GM12864 (cell line): ENCODE measurements at places on chromosomes 6 and 20.

DNA sequence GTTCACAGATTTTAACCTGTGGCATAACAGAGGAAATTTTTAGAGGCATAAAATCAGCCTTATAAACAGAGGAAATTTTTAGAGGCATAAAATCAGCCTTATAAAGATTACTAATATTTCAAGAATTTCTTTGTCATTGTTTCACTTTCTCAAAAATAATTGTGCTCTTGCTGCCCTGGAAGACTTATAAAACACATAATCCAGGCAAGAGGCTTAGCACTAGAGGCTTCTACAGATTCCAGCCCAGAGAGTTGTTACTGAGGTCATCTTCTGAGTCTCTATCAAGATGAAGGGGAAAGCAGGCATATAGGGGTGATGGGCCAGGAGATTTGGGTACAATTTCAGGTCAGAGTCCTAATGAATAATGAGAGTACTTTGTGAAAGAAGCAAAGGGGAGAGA lies 85.7 kb downstream of the RFPL4B start:
- DNase-seq = no peak

DNA sequence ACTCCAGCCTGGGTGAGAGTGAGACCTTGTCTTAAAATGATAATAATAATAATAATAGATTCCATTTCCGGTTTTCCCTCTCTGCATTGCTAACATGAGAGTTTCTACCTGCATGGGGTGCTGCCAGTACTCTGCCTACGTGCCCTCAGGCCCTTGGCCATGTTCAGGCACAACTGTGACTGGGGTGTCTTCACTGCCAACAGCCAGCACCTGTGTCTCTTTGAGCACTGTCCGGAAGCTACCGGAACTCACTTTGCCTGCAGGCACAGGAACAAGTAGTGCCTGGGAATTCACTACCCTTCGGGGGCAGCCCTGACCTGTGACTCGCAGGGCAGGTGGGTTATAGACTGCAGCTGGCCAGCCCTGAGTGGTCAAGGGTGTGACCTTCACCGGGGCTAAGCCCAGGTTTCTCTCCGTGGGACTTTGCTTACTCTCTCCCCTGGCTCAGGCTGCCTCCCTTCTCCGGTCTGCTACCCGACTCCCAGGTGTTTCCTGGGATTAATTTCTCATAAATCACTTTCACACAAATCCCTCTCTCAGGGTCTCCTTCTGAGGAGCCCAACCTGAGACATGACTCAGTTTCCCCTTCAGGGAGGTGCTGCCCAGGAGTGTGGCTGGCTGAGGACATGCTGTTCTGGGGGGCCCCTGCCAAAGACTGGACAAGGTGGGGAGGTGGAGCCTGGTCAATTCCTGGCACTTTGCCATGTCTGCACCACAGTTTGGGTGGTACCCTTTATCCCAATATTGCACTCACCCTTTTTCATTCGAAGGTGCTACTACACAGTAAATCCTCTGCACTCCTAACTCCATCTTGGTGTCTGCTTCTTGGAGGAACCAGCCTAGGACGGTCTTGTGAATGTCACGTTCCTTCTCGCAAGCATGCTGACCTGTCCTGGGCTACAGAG lies 79.5 kb upstream of the RALGAPA2 start:
- DNase-seq = no peak

- no peak for DNase-seq
Measured at GRCh38 chr20:48797850-48798747, 29.7 kb downstream of the PREX1 start.

- no peak for DNase-seq
Measured at GRCh38 chr20:15364781-15365180, 1027.4 kb upstream of the FLRT3 start.

GRCh38 chr6:68572525-68572924 lies 62.6 kb upstream of the ADGRB3 start:
- peak; percentile 35 for DNase-seq

- DNase-seq = no peak
Measured at GRCh38 chr6:119673741-119674140, 324.2 kb upstream of the MAN1A1 start.

DNA sequence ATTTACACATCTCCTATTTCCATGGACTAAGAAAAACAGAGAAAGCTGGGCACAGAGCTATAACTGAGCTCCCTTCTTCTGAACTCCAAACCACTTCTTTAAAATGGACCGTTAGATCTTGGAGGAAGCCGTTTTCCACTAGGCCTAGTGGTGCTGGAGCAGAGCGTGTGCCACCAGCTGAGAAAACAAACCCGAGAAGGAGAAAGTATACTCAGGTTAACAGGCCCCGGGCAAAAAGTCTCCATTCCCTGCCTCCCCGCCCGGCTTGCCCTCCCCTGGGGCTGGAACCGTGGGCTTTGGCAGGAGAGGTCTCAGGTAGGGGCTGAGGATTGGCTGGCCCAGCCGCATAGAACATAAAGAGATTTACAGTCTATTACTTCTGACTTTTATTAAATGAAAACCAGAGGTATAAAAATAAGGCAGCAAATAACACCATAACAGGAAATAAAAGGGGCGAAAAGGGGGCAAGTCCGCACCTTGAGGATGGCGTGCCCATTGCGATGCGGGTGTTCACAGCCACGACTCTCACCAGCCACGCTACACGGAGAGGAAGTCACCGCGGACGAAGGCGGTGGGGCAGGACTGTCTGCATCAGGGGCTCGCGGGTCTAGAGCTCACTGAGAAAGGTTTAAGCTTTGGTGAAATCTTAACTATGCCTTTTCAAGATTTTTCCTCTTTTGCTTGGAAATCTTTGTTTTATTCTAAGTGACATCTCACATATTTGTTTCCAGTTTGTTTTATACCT lies 191.2 kb upstream of the GMDS start:
- DNase-seq = no peak

DNA sequence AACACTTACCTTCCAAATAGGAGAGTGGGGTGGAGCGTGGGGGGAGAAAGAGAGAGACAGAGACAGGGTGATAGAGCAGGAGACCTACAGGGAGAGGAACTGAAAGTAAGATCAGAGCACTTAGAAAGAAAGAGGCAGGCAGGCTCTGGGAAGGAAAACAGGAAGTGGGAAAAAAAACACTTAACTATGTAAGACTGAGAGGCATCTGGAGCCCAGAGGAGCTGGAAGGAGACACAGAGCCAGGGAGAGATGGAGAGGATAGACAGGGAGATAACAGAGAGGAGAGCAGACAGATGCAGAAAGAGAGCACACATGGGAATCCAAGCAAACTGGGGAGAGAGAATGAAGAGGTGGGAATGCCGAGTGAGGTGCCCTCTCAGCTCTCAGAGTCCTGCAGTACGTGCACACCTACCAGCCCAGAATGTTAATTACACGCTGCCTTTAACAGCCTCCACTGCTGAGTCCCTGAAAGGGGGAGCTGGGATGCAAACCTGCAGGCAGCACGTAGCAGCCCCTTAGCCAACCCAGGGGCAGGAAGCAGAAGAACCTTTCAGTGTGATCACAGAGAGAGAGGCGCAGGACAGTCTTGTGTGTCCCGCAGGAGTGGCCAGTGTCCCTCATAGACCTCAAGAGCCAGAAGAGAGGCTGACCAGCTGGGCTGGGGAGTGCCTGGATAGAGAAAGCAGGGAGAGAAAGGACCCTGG lies 132.7 kb upstream of the LRFN2 start:
- peak; percentile 35 for DNase-seq

DNA sequence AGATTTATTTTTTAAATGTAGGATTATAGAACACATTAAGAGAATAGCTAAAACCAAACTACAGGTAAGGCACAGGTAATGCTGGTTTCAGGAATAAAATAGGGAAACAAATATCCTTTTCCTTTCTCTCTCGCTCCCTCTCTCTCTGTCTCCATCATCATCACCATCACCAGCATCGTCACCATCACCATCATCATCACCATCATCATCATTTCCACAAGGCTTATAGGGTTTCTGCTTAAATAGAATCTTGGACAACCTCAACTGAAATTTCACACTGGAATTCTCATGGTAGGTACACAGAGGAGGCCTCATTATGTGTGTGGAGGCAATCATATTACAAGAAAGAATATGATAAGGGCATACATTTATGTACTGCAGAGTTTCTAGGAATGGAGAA lies 823.6 kb downstream of the MAFB start:
- no peak for DNase-seq

DNA sequence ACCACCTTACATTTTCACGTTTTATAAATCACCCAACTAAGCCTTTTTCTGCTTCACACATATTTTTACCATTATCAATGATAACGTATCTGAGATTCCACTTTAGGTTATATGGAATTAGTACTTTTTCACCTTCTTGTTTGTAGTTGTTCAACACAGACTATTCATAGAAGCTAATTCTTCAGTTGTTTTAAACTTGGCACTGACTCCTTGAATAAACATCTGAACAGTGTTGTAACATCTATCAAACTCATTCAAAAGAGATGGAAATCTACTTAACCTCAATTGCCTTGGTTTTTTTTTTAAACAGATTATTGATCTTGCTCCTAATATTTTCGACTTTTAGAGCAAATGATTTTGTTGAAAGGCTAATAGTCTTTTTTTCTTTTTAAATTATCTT lies 34.2 kb downstream of the PTPRA start:
- DNase-seq = no peak

GRCh38 chr6:146868671-146869209 lies 270.0 kb downstream of the ADGB start:
- no peak for DNase-seq

DNA sequence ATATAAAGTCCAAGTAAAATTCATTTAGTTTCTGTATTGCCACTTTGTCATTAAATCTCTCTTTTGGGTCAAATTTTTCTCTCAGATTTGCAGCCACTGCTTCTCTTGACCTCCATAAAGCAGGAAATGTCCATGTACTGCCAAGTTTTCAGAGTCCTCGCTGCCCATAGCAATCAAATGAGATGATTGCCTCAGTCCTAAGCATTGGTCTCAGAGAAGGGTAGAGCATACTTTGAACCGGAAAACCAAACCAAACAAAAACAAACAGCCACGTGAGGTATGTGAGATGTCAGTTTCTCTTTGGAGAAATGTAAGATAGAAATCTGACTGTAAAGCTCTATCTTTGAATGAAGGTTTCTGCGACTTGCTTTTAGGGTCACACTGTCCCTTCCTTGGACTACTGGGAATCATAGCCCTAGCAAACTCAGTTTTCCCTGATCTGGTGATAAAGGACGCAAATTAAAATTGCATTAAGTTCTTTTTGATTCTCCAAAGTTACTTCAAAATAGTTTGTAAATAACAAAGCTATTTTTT lies 505.4 kb upstream of the CITED2 start:
- no peak for DNase-seq

GRCh38 chr6:19438566-19439353 lies 398.4 kb upstream of the ID4 start:
- DNase-seq = no peak

DNA sequence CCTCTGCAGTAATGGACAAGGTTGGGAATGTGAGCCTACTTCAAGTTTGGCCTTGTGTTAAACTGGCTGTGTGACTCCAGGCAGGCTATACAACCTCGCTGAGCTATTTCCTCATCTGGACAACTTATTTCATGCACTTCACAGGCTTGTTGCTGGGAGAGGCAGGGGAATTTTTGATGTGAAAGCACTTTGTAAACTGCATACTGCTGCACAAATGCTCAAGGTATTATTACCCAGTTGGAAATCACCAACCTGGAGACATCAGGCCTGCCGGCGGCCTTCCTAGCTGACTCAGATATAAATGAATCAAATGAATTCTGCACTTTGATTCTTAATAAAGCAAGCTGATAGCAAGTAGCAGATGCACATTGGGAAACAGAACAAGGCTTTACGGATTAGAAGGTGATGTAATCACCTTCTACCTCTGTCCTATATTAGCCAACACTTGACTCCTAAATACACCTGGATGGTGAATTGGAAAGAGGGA lies 10.1 kb downstream of the JARID2 start:
- DNase-seq = no peak

DNA sequence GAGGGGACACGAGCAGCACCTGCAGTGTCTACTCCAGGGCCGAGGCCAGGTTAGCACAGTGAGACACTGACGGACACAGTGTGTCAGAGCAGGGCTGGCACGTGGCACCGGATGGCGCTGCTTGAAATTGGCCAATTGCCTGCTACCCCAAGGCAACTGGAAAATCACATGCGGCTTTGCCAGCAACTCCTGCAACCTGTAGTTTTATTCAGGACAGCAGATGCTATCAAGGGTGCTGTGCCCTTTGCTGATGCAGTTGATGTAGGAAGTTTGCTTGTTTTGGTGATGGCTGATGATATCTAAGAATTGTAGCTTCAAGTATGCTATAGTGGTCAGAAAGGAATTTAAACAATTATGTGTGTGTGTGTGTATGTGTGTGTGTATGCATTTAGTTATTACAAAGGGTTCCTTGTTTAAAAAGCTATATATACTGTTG lies 25.9 kb downstream of the RIN2 start:
- no peak for DNase-seq

- no peak for DNase-seq
Measured at GRCh38 chr6:161302949-161303348, 29.1 kb upstream of the AGPAT4 start.

DNA sequence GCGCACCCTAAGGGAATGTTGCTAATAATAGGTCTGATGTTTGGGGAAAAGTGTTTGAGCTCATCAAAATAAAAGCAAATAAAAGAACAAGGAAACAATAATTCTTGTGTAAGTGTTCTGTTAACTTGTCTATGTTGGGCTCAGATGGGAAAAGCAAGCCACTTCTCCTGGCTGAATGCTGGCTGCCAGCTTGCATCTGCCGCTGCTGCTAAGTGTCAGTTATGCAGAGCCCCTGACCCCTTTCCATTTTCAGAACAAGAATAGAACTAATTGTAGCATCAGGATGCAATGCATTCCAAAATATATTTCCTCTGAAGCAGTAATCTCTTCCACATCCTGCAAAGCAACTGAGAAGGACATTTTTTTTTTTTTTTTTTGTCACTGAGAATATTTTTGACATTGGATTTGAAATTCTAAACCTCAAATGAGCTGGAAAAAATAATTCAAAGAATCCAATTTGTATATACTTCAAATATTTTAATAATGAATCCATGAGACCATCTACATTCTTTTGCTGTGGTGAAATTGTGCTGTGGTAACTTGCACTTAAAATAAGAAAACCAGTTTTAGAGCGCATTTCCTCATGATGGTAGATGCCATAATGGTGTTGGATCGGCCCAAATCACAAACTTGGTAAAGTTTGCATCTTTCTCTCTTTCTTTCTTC lies 43.9 kb upstream of the DEK start:
- DNase-seq = no peak

DNA sequence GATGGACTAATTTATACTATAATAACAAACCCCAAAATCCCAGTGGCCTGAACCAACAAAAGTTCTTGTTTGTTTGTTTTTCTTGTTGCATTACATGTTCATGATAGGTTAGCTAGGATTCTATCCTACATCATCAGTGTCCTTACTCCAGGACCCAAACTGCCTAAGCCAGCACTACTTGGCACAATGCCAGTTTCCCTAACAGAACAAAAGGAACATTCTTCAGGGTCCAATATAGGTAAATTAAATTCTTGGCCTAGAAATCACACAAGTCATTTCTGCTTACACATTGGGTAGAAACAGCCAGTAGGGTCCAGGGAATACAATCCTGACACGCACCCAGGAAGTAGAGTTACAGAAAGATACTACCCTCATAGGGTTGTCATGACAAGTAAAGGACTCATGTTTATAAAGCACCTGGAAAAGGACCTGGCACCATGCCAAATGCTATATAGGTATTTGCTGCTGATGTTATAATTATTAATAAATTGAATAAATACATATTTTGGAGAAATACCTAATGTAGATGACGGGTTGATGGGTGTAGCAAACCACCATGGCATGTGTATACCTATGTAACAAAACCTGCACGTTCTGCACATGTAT lies 38.8 kb downstream of the RCAN2 start:
- no peak for DNase-seq

- no peak for DNase-seq
Measured at GRCh38 chr20:41141153-41141815, 3.9 kb downstream of the PLCG1 start.

GRCh38 chr20:24961384-24962181 lies 12.5 kb downstream of the CST7 start:
- no peak for DNase-seq
